Smooth muscle cell of trachea (primary cell): ENCODE measurements at places on chromosomes 5 and 9. TPM values are rescaled to one million over a fixed set of nuclear protein-coding genes. Genes with fewer than 3 reads are reported as not detected.

SH3RF2 gene
- total RNA-seq: 1.0 and 1.2 TPM in 2 replicates

PCDHAC2 gene
- under 0.01 TPM in 1 of 2 replicates, not detected in the other for total RNA-seq

ZMAT2 gene
- 51.1 and 72.0 TPM in 2 replicates for total RNA-seq

SSNA1 gene
- 55.1 and 92.1 TPM in 2 replicates for total RNA-seq

BHMT2 gene
- total RNA-seq: 6.4 and 11.1 TPM in 2 replicates

GRM6 gene
- total RNA-seq: not detected in 2 replicates

FAXDC2 gene
- total RNA-seq: 11.2 and 14.9 TPM in 2 replicates

IFNA13 gene
- total RNA-seq: not detected in 2 replicates

CHSY3 gene
- total RNA-seq: 1.7 and 2.0 TPM in 2 replicates

PCDHGA2 gene
- total RNA-seq: 3.3 and 6.6 TPM in 2 replicates

ANKRD18A gene
- total RNA-seq: 7.0 TPM in 1 of 2 replicates, not detected in the other

KIF12 gene
- under 0.01 TPM in 1 of 2 replicates, not detected in the other for total RNA-seq

DENND4C gene
- 96.6 and 103 TPM in 2 replicates for total RNA-seq

ZNF346 gene
- total RNA-seq: 17.2 and 17.9 TPM in 2 replicates

PCYOX1L gene
- 5.2 and 7.4 TPM in 2 replicates for total RNA-seq

IL6ST gene
- 921 and 1,403 TPM in 2 replicates for total RNA-seq

SLC36A3 gene
- not detected in 2 replicates for total RNA-seq

ZDHHC11B gene
- 0.29 TPM in 1 of 2 replicates, not detected in the other for total RNA-seq

ZNF618 gene
- total RNA-seq: 10.4 and 12.9 TPM in 2 replicates

GSN gene
- 461 and 1,128 TPM in 2 replicates for total RNA-seq

TEK gene
- total RNA-seq: 6.4 and 9.3 TPM in 2 replicates

SLC36A2 gene
- not detected in 2 replicates for total RNA-seq

HRH2 gene
- not detected in 2 replicates for total RNA-seq

DMRTA1 gene
- total RNA-seq: 1.2 and 1.3 TPM in 2 replicates

PTPRD gene
- 13.1 and 21.5 TPM in 2 replicates for total RNA-seq

OBP2B gene
- total RNA-seq: not detected in 2 replicates

ENTPD2 gene
- not detected in 2 replicates for total RNA-seq

PTRH1 gene
- total RNA-seq: 15.0 and 19.0 TPM in 2 replicates

PPIP5K2 gene
- 40.2 and 62.4 TPM in 2 replicates for total RNA-seq

F12 gene
- 0.17 TPM in 1 of 2 replicates, not detected in the other for total RNA-seq

PDE8B gene
- under 0.01 TPM in 1 of 2 replicates, not detected in the other for total RNA-seq

PPP1R26 gene
- 6.7 and 10.3 TPM in 2 replicates for total RNA-seq

LVRN gene
- total RNA-seq: 0.17 and 0.44 TPM in 2 replicates

XPA gene
- total RNA-seq: 5.8 and 9.6 TPM in 2 replicates

SHOC1 gene
- under 0.01 and 0.17 TPM in 2 replicates for total RNA-seq

ASTN2 gene
- total RNA-seq: 8.9 and 24.8 TPM in 2 replicates

OLFM1 gene
- 4.1 and 4.9 TPM in 2 replicates for total RNA-seq

APBA1 gene
- 14.7 and 21.0 TPM in 2 replicates for total RNA-seq

ALDH1A1 gene
- 10.8 and 17.9 TPM in 2 replicates for total RNA-seq

EDIL3 gene
- total RNA-seq: 23.9 and 40.4 TPM in 2 replicates

IL5 gene
- not detected in 2 replicates for total RNA-seq

TBCA gene
- 69.6 and 116 TPM in 2 replicates for total RNA-seq

CKMT2 gene
- 3.5 and 11.2 TPM in 2 replicates for total RNA-seq

STKLD1 gene
- total RNA-seq: 1.2 TPM in 2 replicates

KIF27 gene
- 2.3 and 3.8 TPM in 2 replicates for total RNA-seq

INSL6 gene
- total RNA-seq: not detected in 2 replicates

TMEM215 gene
- total RNA-seq: not detected in 2 replicates

PAPPA gene
- total RNA-seq: 8.7 and 62.7 TPM in 2 replicates

IFNA2 gene
- not detected in 2 replicates for total RNA-seq

TDRD7 gene
- total RNA-seq: 8.8 and 13.5 TPM in 2 replicates

TRIM52 gene
- total RNA-seq: 6.8 and 12.5 TPM in 2 replicates

GABRG2 gene
- total RNA-seq: not detected in 2 replicates

FABP6 gene
- total RNA-seq: not detected in 2 replicates

ASB6 gene
- total RNA-seq: 19.3 and 27.8 TPM in 2 replicates
